ENCODE measurements at places on chromosomes 7 and 10.

DNA sequence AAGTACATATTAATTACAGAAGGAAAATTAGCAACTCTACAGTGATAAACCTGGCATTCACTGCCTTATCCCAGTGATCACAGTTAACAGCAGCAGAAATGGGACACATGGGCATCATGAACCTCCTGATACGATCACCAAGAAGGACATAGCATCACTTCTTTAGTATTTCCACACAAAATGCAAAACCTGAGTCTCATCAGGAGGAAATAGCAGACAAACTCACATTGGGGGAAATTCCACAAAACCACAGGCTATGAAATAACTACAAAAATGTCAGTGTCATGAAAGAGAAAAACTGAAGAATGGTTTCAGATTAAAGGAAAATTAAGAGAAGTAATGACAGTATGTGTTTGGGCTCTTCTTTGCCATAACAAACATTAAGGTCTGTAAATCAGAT is 12.0 kb upstream of the PURB start:
- no peak for ATAC-seq

- no peak for ATAC-seq
These were observed 57.1 kb downstream of the TACR2 start for GRCh38 chr10:69359594-69359993.

- ATAC-seq, result no peak
These were observed 82.7 kb downstream of the SMURF1 start for GRCh38 chr7:99061001-99061776.

DNA sequence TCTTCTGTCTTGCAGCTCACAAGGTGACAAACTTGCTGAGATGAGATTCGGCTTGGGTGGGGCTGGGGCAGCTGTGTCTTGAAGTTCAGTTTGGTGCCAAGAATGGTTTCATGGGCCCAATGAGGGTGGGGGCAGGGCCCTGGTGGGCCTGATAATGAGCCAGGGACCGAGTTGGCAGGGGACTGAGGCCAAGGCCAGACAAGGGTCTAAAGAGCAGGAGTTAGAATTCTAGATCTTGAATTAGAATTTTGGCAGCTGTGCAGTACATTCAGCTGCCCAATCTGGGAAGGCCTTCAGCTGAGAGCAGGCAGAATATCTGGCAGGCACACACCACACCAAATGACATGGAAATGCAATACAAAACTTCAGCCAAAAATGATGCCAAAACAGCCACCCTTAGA is 1.5 kb upstream of the JAZF1 start:
- ATAC-seq, result no peak

GRCh38 chr7:9657257-9657656 is 1223.8 kb downstream of the NXPH1 start:
- ATAC-seq, result no peak

GRCh38 chr10:133161486-133162109 is 1.6 kb downstream of the KNDC1 start:
- ATAC-seq, result no peak

DNA sequence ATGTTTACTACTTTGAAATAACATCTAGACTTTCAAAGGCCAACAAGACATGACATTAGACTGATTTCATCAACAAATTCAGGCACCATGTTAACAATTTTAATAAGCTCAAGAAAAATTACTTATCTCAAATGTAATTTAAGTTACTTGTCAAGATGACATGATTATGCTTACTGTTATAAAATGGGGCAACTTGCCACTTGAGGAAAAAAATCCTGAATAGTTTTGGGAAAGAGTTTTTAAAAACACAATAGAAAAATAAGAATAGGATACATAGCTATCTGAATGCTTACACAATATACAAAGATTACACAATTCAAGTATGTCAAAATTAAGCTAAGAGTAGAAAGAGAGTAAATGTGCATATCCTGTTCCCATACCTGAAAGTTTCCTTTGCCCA is 85.4 kb downstream of the RNF32 start:
- no peak for ATAC-seq

- ATAC-seq, result no peak
These were observed 330.2 kb downstream of the GLRX3 start for GRCh38 chr10:130466271-130466997.

DNA sequence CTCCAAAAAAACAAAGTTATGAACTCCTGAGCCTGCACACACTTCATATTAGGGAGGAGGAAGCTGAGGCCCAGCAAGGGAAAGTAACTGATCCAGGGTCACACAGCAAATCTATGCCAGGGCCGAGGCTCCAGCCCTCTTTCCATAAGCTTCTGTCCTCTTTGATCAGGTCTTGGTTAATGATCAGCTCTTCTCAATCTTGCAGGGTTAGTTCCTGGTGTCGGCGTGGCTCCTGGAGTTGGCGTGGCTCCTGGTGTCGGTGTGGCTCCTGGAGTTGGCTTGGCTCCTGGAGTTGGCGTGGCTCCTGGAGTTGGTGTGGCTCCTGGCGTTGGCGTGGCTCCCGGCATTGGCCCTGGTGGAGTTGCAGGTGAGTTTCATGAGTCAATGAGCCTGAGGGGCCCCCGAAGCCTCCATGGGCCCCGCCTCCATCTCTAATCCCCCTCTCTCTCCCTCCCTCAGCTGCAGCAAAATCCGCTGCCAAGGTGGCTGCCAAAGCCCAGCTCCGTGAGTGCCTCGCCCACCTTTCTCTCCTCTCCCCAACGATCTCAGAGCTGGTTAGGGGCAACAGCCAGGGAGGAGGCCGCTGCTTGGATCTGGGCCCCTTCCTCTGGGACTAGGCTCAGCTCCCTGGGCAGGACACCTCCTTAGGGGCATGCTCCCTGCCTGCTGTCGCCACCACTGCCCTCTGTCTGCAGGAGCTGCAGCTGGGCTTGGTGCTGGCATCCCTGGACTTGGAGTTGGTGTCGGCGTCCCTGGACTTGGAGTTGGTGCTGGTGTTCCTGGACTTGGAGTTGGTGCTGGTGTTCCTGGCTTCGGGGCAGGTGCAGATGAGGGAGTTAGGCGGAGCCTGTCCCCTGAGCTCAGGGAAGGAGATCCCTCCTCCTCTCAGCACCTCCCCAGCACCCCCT is 23.7 kb upstream of the LIMK1 start:
- ATAC-seq, result no peak

- no peak for ATAC-seq
These were observed 81.3 kb upstream of the GPR22 start for GRCh38 chr7:107388604-107389003.

DNA sequence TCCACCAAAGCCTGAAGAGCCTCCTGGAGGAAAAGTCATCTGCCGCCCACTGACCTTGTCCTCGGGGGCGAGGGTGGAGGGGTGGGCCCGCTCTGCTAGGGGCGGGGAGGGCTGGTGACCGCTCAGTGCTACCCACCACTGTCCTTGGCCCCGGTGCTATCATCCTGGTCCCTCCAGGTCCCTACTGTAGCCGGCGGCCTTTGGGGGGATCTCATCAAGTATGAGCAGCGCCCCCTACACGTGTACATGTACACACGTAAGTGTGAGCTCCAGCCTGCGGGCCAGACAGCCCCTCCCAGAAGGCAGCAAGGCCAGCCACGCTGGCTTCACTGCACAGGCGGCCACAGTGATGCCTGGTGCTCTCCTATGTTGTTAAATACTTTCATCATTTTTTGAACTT is 19.6 kb downstream of the TTYH3 start:
- ATAC-seq, result no peak

- ATAC-seq, result no peak
These were observed 111.7 kb downstream of the PARP12 start for GRCh38 chr7:139950881-139951525.

DNA sequence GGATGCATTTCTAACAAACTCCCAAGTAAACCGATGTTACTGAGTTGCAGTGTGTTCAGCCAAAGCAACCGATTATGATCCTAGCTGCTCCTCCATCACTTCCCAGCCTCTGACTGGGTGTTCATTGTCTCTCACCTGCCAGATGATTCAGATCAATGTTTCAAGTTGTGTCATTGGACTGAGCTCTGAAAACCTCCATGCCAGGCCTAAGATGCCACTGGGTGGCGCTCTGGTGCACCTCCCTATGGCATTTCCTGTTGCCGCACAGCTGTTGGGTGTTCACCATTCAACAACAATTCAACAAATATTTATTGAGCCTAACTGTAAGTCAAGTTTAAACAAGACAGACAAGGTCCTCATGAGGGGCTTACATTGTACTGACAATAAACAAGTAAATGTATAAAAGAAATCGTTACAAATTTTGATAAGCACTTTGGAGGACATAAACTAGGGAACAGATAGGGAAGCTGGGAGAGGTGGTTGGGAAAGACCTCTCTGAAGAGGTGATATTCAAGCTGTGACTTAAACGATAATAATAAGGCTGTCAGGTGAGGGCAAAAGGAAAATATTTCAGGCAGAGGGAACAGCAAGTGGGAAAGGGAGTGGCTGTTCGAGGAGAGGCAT is 22.8 kb downstream of the RGR start:
- no peak for ATAC-seq

- ATAC-seq, result no peak
These were observed 9.3 kb upstream of the PNLIPRP3 start for GRCh38 chr10:116418389-116418788.

DNA sequence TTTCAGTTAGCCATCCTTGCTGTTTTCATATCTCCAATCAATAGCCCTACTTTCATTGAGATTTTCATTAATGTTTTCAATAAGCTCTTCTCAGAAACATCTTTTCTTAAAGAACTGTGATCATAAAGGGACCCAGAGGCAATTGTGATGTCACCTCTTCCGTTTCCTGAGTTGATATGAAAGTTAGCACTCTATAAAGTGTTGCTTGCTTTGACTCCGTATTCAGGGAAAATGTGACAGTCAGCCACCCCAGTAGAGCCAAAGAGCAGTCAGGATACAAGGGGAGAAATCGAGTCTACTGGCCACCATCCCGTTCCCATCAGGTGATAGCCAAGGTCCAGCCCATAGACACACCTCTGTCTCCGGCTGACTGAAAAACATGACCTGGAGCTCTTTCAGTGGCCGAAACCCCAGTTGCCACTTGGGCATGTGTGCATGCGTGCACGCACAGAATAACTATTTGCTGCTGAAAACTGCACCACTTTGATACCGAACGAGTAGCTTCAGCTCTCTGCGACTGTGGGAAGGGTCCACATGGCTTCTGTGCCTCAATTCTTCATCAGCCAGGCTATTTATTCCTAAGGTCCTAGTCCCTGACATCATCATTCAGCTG is 291.4 kb downstream of the USP6NL start:
- no peak for ATAC-seq

DNA sequence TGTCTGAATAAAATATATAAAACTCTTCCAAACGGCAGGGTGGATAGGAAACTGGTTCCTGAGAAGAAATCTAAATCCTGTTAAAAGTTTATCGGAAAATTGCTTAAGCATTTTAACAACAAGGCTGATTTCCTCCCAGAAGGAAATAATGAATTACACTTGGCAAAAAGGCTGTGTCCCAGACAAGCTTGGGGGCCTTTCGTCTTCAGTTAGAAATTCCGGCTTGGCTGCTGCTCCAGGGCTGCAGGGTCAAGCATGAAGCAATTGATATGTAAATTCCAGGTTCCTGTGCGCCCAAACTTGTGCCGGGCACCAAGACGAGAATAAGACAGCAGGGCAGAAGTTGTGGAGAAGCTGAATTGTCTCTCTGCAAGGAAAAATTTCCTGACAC is 38.0 kb upstream of the LBX1 start:
- ATAC-seq, result no peak

DNA sequence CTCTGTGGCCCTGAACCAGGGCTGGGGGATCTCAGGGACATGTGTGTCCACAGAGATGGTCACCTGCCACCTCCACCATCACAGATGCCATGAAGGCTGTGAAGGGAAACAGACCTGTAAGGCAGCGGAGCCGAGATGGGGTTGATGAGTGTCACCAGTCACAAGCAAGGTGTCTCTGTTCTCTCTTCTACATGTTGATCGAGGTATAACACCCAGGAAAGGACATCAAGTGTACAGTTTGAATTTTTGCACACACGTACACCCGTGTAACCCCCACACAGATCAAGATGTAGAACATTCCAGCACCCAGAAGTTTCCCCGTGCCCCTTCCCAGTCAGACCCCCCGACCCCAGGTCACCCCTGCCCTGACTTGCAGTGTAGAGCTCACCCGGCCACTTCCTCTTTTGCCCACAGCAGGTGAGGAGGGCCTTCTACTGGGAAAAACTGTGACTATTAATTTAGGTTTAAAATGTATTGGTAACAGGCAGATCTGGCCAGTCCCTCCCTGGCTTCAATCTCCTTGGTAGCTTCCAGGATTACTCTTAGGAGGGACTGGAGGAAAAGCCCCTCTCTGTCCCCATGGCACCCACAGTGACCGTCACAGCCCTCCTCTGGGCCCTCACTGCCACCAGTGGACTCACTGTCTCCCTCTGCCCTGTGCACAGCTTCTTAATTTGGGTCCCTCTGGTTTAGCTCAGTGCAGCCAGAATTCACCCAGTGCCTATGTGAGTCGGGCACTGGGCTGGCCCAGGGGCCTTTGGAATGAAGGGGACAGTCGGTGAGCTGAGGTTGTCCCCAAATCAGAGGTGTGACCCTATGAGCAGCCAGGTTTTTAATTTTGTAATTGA is 108.2 kb downstream of the LHPP start:
- no peak for ATAC-seq

DNA sequence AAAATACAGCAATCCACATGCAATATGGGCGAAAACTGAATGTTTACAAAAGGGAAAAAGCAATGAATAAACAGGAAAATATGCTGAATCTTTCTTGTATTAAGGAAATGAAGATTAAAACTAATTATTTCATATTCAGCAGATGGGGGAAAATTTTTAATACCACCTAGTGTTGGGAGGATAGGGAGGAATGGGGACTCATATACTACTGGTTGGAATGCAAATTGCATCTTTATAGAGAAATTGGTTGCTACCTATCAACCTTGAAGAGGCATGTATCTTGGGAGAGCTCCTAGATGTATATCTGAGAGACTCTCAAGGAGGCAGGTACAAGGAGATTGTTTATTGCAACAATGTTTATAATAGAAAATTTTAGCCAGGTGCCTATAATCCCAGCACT is 101.4 kb downstream of the CREM start:
- no peak for ATAC-seq

GRCh38 chr10:65275296-65275695 is 1650.5 kb upstream of the LRRTM3 start:
- no peak for ATAC-seq

DNA sequence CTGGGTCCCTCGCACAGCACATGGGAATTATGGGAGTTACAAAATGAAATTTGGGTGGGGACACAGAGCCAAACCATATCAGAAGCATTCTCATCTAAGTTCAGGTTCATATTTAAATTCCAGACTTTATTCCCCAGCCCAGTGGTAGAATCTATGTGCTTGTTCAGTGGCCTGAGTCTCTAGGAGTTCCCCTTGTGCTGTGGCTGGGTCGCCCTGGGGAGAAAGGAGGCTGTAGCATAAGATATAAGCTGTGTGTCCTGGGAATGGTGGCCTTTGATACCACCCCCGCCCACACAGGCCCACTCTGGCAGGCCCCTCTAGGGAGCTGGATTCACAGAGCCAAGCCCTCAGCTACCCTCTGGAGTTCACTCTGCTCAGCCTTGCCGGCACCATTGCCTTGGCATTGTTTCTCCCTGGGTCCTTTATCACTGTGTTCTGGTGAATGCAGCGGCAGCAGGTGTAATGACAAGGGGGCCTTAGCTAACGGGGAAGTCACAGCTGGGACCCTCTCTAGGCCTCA is 64.2 kb downstream of the MINDY4 start:
- ATAC-seq, result no peak

- ATAC-seq, result no peak
These were observed 134.5 kb downstream of the NRBF2 start for GRCh38 chr10:63267414-63268148.
